Right forelimb (tissue), 1 donor: ENCODE measurements at places on chromosomes 12 and 14.

- DNase-seq = no peak
These were observed 34.6 kb downstream of the ACAD10 start for GRCh38 chr12:111720457-111720856.

GRCh38 chr12:44369998-44370397 is 506.1 kb downstream of the NELL2 start:
- DNase-seq = no peak

DNA sequence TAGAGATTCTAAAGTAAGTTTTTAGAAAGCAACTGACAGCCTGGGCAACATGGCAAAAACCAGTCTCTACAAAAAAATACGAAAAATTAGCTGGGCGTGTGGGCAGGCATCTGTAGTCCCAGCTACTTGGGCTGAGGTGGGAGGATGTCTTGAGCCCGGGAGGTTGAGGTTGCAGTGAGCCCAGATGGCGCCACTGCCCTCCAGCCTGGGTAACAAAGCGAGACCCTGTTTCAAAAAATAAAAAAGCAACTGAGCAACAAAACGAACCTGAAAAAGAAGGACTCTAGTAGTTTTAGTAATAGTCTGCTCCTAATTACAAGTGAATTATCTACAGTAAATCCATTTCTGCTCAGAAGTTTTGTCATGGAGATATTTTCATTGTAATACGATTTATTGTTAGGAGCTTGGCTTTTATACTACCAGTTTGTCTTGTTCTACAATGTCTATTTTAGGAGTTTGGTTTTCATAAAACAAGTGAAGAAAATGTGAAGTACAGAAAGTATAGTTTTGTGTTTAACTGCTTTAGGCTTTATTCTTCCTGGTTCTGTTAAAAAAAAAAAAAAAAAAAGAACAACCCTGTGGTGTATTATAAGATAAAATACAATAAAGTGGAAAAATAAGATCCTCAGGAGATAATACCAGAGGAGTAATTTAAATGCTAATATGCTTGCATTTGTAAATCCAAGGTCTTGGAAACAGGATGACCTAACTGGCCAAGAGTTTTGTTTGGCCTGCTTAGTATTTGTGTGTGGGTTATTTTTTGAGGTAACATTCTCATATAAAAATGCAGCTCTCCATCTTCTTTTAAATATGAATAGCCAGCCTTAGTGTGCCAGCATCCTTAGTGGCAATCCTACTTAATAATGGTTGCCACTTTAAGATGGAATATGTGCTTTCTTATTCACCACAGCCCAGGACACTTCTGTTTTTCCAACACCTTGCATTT is 2.8 kb downstream of the TMX1 start:
- DNase-seq = no peak

GRCh38 chr12:111443586-111443985 is 37.9 kb downstream of the SH2B3 start:
- DNase-seq = peak; percentile 28

- DNase-seq = no peak
These were observed at the start of gene GMPR2 for GRCh38 chr14:24232645-24233537. GMPR2 (plus strand) TSS chr14:24232929; CDS start chr14:24233254, 325 bp downstream.

DNA sequence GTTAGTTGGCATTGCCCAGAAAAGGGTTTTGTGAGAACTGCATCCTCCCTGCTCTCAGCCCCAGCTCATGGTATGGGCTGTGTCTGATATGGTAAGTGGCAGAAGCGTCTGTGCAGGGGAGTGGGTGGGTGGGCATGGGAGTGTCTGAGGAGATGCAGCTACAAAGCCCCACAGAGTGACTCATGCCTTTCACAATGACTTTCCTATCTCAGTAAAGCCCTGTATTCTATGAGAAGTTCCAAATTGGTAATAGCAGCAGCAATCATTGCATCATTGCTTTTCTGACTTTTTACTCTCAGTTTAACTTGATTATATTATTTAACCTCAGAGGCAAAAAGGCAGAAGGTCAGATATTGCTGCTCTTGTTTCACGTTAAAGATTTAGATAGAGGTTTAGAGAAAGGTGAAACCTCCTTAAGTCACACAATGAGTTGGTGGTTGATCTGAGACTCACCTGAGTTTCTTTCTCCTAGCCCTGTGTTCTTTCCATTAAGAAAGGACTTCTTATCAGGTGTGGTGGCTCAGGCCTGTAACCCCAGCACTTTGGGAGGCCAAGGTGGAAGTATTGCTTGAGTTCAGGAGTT is 171.7 kb downstream of the SLC5A8 start:
- no peak for DNase-seq

- no peak for DNase-seq
These were observed 119.2 kb downstream of the PELI2 start for GRCh38 chr14:56237398-56237797.

- no peak for DNase-seq
These were observed 130.8 kb upstream of the PLEKHG7 start for GRCh38 chr12:92571844-92572543.

GRCh38 chr12:3130057-3130830 is 53.1 kb downstream of the TSPAN9 start:
- no peak for DNase-seq

- no peak for DNase-seq
These were observed 2.4 kb downstream of the AKT1 start for GRCh38 chr14:104792945-104793702.

GRCh38 chr14:21626491-21627230 is 8.1 kb downstream of the OR10G2 start:
- no peak for DNase-seq

GRCh38 chr14:68780358-68781160 is 12.3 kb downstream of the ZFP36L1 start:
- DNase-seq = peak; percentile 75

DNA sequence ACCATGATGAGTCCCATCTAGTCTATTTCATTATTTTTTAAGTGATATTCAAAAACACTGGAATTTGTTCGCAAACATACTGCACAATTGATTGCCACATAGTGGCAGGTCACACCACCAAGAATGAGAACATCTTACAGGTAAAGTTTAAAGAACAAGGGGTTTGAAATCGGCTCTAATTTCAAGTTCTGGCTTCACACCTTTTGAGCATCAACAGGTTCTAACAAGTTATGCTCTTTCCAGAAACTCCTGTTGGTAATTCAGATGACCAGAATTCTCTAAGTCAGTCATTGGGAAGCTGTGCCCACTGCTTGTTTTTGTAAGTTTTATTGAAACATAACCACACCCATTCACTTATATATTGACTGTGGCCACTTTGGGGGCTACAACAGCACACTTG is 336.3 kb downstream of the FUT8 start:
- no peak for DNase-seq

DNA sequence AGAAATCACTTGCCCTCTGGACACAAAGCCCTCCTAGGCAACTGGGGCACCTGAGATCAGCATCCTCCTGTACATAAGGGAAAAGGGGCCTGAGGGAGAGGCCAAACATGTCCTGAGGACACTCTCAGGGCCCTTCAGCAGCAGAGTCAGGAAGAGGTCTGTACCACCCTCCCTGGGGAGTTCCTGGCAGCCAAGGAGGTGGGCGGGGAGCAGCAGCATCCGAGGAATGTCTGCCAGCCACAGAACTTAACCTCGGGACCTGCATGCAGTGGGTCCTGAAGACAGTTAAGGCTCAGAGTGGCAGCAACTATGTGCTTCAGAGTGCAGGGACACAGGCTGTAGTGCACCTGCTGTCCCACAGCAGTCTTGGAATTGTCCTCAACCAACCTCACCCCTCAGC is 62.1 kb downstream of the SPTB start:
- DNase-seq = no peak
